ENCODE measurements at places on chromosomes 5 and 9.

DNA sequence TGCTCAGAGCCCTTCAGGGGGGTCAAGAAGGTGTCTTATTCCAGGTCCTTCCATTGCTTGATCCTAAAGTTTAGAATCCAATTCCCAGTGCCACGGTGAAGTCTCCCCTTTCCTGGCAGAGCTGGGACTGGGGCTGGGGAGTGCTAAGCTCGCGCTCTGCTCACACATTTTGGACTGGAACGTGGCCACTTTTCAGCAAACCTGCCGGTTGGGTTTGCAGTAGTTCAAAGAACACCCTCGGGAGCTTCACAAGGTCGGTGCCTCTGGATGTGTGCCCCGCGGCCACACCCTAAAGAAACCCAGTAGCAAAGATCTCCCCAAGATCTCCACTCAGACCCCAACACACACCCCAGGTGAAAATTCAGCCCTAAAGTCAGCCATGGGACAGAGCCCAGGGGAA is at the start of gene C9orf152:
C9orf152 (minus strand) TSS at position 129 of the 400 bp plus-strand sequence. CDS start 580 bp downstream, outside the sequence.
- no peak for DNase-seq

- DNase-seq = no peak
Observed at GRCh38 chr9:127858041-127858512, 3.6 kb upstream of the ENG start.

DNA sequence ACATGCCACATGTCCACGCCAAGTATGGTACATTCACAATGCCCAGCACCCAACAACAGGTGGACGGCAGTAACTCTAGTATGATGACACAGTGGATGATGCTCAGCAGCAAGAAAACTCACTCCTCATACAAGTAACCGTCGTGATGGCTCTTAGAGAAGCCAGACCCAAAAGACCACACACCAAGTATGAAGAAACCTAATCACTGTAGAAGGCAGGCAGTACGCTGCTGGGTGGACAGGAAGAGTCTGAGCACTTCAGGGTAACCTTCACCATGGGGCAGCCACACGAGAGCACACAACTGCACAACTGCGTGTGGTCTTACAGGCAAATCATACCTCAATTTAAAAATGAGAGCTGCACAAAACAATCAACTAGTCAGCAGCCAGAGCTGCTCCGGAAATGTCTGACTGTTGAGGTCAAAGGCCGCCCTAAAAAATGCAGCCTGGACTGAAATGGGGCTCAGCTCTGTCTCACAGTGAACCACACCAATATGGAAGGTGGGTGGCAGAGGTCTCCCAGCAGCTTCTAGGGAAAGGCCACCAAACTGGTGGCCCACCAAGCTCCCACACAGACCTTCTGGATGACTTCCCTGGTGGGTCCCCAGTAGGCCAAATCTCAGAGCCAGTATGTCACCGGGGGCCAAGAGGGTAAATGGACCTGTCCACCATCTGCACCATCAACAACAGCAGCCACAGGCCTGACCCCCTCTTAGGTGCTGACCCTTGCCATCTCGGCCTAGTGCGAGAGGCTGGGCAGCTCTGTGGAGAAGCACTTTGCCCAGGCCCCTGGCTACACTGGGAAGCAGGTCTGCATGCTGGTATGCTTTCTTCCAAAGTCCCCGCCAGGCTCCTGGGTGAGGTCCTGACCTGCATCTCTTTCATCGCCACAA is 17.8 kb downstream of the BICD2 start:
- peak; percentile 60 for DNase-seq

DNA sequence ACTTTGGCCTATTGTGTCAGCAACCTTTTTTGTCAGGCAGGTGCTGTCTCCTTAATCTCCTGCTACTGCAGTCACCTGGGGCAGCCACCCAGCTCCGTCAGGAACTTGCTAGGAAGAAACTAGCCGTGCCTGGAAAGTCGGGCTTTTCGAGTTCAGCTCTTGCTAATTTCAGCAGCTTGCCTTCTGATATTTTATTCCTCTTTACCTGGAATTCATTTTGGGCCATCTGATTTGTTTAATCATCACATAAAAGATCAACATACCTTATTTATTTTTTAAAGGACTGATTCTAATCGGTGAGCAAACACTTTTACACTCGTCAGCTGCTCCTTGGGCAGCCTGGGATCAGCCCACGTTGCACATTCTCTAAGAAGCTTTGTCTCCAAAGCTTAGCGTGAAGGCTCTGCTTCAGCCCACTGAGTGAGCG is 42.2 kb downstream of the PRLR start:
- DNase-seq = no peak

DNA sequence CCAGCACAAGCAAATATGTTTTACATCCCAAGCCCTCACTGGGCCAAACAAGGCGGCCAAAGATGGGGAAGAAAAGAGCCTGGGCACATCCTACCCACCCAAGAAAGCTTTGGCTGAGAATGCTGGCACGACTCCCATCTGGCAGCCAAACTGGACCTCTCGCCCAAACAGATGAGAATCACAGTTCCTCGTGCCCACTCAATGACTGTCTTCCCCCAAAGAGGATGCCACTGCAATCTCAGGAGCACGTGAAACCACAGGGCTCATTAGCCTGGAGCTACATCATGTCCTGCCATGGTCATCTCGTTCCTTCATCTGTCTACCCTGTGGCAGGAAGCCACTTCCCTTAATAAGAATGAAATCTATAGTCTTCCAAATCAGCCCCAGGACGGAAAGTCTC is 536.8 kb downstream of the BNC2 start:
- peak; percentile 63 for DNase-seq

- DNase-seq = peak; percentile 38
Observed at GRCh38 chr5:171415115-171415730, 4.2 kb upstream of the FGF18 start.

GRCh38 chr9:132458432-132458831 is 48.4 kb downstream of the CFAP77 start:
- DNase-seq = no peak

- no peak for DNase-seq
Observed at GRCh38 chr5:158419186-158419585, 560.2 kb upstream of the CLINT1 start.

GRCh38 chr5:65482736-65483545 is 1.2 kb upstream of the ADAMTS6 start:
- peak; percentile 69 for DNase-seq

DNA sequence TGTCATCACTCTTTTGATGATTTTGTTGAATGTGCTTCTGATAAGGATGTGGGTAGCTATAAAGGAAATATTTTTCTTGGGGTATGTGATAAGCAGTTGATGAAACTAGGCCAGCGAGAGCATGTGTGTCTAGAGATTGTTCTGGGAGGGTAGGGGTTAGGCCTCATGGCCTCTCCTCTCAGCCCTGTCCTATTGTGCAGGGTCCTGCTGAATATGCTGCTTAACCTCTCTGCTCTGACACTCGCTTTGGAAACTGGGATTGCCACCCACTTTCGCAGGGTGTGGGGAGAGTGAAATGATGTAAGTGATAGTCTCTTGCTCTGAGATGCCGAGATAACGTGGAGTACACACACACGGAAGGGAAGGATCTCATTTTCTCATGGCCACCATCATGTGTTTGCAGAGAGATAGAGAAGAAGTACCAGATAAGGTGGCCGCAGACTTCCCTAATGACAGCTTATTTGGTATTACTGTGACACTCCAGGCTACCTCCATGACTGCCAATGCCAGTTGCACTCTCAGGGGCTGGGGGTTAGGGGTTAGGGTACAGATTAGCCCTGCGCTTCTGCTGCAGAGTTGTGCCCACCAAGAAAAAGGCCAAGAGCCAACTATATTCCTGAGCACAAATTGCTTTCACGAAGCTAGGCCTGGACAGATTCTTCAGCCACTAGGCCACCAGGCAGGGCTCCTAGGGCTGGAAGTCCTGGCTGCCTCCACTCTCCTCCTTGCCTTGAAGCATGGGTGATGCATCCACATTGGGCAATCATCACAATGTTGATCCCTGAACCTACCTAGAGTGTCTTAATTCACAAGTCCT is 25.2 kb upstream of the TNFAIP8 start:
- DNase-seq = no peak

DNA sequence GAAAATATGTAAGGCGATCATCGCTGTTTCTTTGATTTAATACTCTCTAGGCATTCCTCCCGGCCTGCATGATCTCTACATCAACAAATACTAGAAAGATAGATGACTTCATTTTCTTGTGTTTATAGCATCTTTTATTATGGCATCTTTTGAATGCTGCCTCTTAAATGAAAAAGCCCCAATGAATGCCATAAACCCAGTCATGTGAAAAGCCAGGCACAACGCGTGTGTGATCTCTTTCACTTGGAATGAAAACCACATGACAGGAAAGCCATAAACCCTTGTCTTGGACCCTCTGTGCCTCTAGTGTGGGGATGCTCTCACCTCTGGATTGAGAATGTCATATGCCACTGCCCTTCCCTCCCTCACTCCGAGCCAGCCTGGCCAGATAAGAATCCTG is 476.2 kb downstream of the SEMA5A start:
- peak; percentile 90 for DNase-seq

DNA sequence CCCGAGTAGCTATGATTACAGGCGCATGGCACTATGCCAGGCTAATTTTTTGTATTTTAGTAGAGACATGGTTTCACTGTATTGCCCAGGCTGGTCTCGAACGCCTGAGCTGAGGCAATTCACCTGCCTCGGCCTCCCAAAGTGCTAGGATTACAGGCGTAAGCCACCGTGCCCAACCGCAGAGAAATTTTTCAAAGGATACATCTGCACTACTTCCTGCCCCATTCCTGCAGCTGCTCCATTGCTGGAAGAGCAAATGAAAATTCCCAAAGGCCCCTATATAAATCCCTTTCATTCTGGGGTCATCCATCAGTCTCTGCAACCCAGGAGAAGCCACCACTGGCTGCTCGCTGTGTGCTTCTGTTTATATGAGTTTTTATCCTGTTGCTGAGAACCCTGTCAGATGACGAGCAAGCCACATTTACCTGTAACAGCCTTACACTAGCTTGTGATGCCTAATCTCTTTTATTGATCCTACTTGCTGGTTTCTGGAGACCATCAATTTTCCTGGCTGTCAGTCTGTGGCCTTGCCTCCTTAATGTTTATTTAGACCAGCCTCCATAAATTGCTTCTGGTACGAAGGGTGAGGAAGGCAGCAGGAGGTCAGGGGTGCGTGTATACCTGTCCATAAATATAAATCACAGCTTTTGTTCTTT is 925.3 kb downstream of the TLE4 start:
- no peak for DNase-seq

- DNase-seq = no peak
Observed at GRCh38 chr5:124670722-124671184, 75.7 kb downstream of the ZNF608 start.

DNA sequence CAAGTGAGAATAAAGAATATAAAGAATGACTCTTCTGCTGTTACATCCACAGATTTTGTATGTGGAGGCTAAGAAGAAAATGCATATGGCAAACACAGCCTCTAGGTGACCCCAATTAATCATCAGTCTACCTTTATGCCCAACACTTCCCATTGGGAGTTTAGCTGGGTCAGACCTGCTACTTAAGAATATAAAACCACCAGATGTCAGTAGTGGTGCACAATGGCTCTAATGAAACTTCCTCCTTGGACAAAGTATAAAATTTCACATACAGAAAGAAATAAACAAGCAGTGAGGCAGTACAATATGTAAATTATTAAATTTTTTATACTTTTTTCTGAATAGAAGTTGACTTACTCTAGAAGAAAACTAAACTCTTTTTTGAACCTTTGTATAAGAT is 539.9 kb downstream of the BRINP1 start:
- peak; percentile 11 for DNase-seq

GRCh38 chr9:134438195-134438788 is 112.0 kb downstream of the RXRA start:
- DNase-seq = no peak

DNA sequence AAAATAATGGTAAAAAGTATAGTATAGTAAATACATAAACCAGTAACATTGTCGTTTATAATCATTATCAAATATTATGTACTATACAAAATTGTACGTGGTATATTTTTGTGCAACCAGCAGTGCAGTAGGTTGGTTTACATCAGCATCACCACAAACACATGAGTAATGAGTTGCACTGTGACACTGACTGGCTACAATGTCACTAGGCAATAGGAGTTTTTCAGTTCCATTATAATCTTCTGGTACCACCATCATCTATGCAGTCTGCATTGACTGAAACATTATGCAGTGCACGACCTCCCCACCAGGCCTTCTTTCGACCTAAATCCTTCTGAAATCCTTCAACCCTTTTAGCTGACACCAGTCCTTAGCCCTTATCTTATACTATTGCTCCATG is 105.8 kb downstream of the SREK1 start:
- no peak for DNase-seq

Data from EH (cell line).